Activated naive CD8-positive, alpha-beta T cell treated with anti-CD3 and anti-CD28 coated beads, Interleukin-2, amount 50 U/mL, for 24 hours (primary cell): ENCODE measurements at places on chromosomes 12 and 14.
A peak's percentile ranks its signal among the peaks of the same experiment; 100 is the strongest.

DNA sequence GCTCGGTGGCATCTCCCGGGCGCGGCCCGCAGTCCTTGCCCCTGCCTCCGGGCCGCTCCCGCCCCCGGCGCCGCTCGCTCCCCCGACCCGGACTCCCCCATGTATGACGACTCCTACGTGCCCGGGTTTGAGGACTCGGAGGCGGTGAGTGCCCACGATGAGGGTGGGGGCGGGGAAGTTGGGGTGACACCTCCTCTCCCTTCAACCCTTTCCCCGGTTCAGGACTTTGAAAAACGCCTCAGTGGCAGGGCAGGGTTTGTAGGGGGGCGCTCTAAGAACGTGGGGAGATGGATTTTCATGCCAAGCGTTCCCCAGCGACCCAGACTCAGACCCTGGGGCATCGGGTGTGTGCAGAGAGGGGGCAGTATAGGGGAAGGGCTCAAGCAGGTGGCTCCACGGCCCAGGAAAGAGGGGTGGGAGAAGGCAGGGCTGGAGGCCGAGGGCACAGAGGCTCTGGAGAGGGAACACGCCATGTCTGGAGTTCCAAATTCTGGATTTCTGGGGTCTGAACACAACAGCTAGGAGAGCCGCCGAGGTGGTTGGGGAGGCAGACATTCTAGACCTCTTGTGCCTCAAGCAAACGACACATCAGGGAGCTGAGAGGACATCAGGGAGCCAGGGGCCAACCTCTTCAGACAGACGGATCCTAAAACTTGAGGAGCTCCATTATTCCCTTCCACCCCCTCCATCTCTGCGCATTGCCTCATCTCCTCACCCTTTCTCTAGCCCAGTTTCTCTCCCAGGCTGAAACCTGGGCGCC is 715 bp downstream of the CACNB3 start:
- peak overlapping the region; percentile 69 for H3K4me3 ChIP-seq
- peak; percentile 54 for DNase-seq
- no peak overlapping the region for H3K27ac ChIP-seq
- peaks cover 23% of the 10 kb centered on the region for H3K4me1 ChIP-seq

- no peaks in the 10 kb centered on the region for H3K36me3 ChIP-seq
- H3K27ac ChIP-seq, result no peak overlapping the region
- no peaks in the 10 kb centered on the region for H3K4me1 ChIP-seq
- no peak overlapping the region for H3K4me3 ChIP-seq
- DNase-seq, result no peak
Observed at GRCh38 chr14:90198541-90199060, 57.8 kb upstream of the PSMC1 start.

GRCh38 chr14:90620568-90621077 is 195.6 kb downstream of the TTC7B start:
- H3K4me3 ChIP-seq, result no peak overlapping the region
- H3K27ac ChIP-seq, result no peak overlapping the region
- no peaks in the 10 kb centered on the region for H3K4me1 ChIP-seq
- H3K36me3 ChIP-seq, result no peaks in the 10 kb centered on the region

GRCh38 chr12:2266666-2267620 is 214.2 kb downstream of the CACNA1C start:
- H3K27me3 ChIP-seq, result no peaks in the 10 kb centered on the region
- H3K4me3 ChIP-seq, result no peak overlapping the region
- DNase-seq, result no peak
- H3K27ac ChIP-seq, result no peak overlapping the region
- H3K36me3 ChIP-seq, result no peaks in the 10 kb centered on the region
- H3K4me1 ChIP-seq, result no peaks in the 10 kb centered on the region

DNA sequence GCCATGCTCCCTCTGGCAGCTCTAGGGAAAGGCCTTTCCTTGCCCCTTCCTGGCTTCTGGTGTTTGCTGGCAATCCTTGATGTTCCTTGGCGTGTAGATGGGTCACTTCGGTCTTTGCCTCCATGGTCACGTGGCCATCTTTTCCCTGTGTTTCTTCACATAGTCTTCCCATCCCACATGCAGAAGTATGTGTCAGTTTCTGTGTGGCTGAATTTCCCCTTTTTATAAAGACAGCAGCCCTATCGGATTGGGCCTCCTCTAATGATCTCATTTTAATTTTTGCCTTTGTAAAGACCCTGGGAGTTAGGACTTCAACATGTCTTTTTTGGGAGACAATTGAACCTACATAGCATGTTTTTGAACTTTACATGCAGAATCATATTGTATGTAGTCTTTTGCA is 107.2 kb upstream of the FGD4 start:
- H3K27me3 ChIP-seq, result no peaks in the 10 kb centered on the region
- H3K36me3 ChIP-seq, result no peaks in the 10 kb centered on the region
- no peak for DNase-seq
- H3K27ac ChIP-seq, result no peak overlapping the region
- H3K4me3 ChIP-seq, result no peak overlapping the region
- H3K4me1 ChIP-seq, result no peaks in the 10 kb centered on the region

GRCh38 chr12:12930633-12931219 is 21.2 kb downstream of the GPRC5D start:
- no peaks in the 10 kb centered on the region for H3K4me1 ChIP-seq
- no peaks in the 10 kb centered on the region for H3K36me3 ChIP-seq
- H3K27me3 ChIP-seq, result no peaks in the 10 kb centered on the region
- no peak for DNase-seq

DNA sequence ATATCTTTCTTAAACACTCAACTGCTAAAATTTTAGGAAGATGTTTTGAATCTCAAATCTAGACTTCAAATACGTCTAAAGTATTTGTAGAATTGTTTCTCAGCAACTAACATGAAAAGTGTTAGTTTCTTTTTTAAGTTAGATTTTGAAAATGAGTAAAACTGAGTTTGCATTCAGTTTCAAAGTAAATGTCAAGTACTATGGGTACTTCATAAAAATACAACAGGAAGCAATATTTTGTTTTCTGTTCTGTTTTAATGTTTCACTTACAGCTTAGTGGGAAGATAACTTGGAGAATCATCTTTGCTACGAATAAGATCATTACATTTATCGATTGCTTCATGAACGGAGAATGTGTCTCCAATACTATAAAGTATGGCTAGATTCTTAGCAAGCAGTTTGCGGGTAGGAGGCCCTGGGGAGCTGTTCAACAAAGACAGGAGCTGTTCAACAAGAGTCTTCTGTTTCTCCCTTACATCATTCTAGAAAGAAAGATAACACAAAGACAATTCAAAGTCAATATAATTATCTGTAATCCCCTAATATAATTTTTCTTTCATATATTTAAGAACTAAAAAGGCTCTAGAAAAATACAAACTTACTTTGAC is 20.2 kb downstream of the HEATR5A start:
- no peak for DNase-seq
- H3K27ac ChIP-seq, result peak overlapping the region; percentile 45
- H3K27me3 ChIP-seq, result no peaks in the 10 kb centered on the region
- H3K4me3 ChIP-seq, result no peak overlapping the region
- H3K36me3 ChIP-seq, result peaks cover 11% of the 10 kb centered on the region

DNA sequence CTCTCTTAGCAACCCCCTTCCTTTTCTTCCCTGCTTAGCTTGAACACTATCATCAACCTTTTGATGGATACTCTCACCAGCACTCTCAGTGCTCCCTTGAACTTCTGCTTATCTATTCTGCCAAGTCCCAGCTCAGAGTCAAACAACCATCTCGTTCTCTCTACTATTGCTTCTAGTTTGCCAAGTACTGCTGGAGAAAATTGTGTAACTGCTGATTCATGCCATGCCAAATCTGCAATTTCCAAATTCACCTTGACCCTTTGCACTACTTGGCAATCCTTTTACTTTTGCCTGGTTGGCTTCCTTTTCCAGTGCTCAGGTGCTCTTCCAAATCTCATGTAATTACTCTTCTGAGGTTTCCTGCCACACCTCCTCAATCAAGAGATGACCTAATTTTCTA is 2.8 kb upstream of the CCDC196 start:
- H3K4me1 ChIP-seq, result no peaks in the 10 kb centered on the region
- no peak overlapping the region for H3K27ac ChIP-seq
- H3K36me3 ChIP-seq, result no peaks in the 10 kb centered on the region
- H3K4me3 ChIP-seq, result no peak overlapping the region
- no peaks in the 10 kb centered on the region for H3K27me3 ChIP-seq

DNA sequence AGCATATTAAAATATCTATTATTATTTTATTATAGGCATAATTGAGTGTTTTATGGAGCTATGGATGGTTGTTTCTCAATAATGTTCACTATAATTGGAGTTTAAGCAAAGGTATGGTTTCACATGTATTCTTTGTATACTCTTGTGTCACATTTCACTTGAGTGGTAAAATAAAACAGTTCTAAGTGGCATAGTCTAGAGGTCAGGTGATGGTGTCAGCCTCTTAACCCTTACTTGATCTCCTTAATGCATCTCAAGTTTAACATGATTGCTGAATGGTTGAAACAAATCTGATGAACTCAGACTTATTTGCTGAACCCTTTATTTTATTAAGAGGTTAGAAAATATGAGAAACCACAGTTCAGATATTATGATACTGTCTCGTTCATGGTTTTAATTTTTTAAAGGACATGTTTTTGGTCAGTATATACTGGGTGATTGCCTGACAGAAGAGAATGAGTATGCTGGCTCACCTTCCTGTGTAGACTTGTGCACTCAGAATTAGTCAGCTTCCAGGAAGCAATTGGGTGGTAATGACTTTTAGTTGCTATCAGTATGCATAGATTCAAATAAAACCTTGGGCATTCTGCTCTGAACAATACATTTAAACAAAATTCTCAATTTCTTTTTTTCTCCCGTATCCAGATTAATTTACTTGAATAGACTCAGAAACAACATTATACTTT is 464.6 kb downstream of the PCNX1 start:
- peaks cover 7% of the 10 kb centered on the region for H3K36me3 ChIP-seq
- no peak overlapping the region for H3K4me3 ChIP-seq
- peaks cover 26% of the 10 kb centered on the region for H3K4me1 ChIP-seq
- H3K27me3 ChIP-seq, result no peaks in the 10 kb centered on the region

DNA sequence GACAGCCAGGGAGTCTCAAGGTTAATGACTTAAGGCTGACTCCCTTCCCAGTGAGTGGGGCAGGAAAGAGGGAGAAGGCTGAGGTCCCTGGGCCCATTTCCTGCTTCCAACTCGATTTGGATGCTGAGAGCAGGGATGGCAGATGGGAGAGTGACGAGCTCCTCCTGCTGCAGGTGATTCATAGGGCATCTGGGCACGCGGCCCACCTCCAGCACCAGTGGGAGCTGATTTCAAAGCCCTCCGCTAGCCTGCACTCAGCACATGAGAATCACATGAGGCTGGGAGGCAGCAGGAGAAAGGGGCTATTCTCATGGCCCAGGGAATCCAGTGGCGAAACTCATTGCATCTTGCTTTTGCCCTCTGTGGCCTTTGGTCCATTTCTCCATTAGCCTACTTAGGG is 90.8 kb downstream of the SSPN start:
- no peak overlapping the region for H3K4me3 ChIP-seq
- no peak overlapping the region for H3K27ac ChIP-seq

DNA sequence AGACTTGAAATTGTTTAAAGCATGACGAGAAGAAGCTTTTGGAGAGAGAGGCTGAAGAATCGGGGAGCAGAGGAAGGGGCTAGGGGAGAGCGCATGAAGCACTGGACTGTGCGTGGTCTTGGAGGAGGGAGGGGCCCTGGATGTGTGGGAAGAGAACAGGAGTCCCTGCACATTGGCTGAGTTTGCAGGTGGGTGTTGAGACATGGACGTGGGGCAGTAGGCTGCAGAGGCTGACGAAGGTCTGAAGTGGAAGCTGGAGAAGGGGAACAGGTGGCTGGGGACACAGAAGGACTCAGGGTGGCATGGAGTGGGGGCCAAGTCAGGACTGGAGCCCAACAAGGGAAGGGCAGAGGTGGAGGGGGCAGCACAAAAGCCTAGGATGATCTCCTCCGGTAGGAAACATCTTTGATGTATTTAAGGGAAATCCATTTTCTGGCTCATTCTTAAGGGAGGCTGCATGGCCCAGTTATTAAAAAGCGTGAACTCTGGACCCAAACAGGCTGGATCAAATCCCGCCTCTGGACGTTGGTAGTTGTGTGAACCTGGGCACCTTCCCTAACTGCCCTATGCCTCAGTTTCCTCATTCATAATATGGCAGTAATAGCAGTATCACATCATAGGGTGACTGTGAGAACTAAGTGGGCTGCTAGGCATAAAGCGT is 29.0 kb downstream of the ADGRD1 start:
- H3K36me3 ChIP-seq, result no peaks in the 10 kb centered on the region
- H3K4me1 ChIP-seq, result peaks cover 10% of the 10 kb centered on the region
- H3K27ac ChIP-seq, result no peak overlapping the region
- DNase-seq, result no peak
- no peak overlapping the region for H3K4me3 ChIP-seq

DNA sequence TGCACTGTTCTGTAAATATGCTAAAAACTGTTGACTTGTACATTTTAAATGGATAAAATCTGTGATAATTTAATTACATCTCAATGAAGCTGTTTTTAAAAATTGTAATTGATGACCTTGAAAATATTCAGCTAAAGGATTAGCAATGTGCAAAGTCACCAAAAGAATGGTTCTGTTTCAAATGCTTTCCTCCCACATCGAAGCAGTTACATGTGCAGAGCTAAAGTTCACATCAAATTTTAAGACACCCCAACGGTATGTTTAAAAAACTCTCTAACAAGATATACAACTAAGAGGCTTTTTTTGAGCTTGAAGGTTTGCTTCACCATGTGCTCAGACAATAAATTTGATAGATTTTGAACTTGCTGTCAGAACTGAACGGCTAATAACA is 114.6 kb upstream of the KRAS start:
- DNase-seq, result no peak
- H3K27ac ChIP-seq, result peak overlapping the region; percentile 86
- H3K4me1 ChIP-seq, result peaks cover 18% of the 10 kb centered on the region
- no peaks in the 10 kb centered on the region for H3K36me3 ChIP-seq
- peak overlapping the region; percentile 61 for H3K4me3 ChIP-seq

DNA sequence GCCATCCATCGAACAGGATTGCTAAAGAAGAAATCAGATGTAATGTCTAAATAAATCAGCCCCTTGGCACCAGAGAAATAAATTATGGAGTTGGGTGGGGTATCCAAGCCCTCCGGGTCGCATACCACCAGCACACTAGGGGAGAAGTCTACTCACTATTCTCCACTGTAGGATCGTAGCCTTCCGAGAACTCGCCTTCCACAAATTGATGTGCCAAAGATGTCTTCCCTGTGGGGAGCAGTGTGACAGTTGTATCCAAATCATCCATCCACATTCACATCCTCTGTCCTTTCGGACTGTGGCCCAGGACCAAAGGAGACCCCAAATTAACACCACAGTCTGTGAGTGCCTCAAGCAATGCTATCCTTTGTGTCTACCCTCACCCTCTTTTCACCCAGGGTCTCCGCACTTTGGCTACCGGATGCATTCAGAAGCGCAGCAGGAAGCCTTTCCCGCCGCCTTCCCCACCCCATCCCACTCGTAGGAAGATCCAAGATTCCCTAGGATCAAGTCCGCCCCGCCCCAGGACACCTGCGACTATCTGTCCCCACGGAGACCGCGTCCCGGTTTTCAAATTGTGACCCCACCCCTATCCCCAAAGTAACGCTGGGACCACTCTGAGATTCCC is 786 bp downstream of the RHEBL1 start:
- H3K36me3 ChIP-seq, result peaks cover 7% of the 10 kb centered on the region
- DNase-seq, result no peak
- H3K27ac ChIP-seq, result peak overlapping the region; percentile 88

GRCh38 chr14:33948869-33949408 is 1.9 kb downstream of the EGLN3 start:
- H3K27me3 ChIP-seq, result peaks cover 46% of the 10 kb centered on the region
- no peaks in the 10 kb centered on the region for H3K36me3 ChIP-seq
- H3K4me3 ChIP-seq, result peak overlapping the region; percentile 81
- DNase-seq, result no peak
- H3K27ac ChIP-seq, result peak overlapping the region; percentile 8
